ENCODE measurements at places on chromosomes 4 and X.

DNA sequence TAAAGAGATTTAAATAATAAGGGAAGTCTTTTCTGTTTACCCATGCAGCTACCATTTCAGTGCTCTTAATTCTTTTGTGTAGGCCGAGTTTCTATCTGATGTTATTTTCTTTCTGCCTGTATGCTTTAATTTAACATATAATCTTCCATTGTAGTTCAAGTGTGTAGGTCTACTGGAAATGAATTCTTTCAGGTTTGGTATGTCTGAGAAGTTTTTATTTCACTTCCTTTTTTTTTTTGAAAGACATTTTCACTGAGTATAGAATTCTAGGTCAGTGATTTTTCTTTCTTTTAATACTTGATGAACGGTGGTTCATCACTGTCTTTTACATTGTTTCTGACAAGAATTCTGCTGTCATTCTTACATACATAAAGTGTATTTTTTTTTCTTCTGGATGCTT is 42.1 kb downstream of the VAMP7 start:
- DNase-seq: no peak

GRCh38 chr4:64174247-64174882 is 234.9 kb downstream of the TECRL start:
- DNase-seq: no peak

GRCh38 chrX:88526385-88526784 is 220.6 kb upstream of the CPXCR1 start:
- no peak for DNase-seq

DNA sequence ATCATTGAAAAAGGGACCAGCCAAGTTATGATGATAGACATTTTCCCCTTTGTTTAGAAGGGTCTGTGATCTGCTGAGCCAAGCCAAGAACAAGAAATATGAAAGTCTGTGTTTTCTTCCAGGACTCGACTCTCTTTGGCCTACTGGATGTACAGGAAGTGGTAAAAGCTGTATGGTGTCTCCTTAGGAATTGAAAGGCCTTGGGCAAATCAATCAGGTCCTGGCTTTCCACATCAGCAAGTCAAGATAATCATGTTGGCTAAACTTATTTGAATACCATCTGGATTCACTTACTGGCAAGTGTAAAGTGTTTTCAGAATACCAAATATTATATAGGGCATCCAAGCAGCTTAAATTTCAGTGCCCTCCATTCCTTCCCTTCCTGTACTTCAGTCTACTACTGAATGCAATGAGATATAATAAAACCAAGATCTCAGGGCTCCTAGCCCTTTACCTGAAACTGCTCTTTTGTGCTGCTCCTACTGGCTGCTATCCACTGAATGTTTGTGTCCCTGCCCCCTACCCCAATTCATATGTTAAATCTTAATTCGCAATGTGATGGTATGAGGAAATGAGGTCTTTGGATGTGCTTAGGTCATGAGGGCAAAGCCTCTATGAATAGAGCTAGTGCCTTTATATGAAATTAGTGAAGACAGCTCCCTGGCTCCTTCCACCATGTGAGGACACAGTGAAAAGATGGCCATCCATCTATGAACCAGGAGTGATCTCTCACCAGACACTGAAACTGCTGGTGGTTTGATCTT is 578.0 kb downstream of the SPRY1 start:
- DNase-seq: no peak

GRCh38 chrX:105773801-105774200 is 48.5 kb upstream of the NRK start:
- no peak for DNase-seq

DNA sequence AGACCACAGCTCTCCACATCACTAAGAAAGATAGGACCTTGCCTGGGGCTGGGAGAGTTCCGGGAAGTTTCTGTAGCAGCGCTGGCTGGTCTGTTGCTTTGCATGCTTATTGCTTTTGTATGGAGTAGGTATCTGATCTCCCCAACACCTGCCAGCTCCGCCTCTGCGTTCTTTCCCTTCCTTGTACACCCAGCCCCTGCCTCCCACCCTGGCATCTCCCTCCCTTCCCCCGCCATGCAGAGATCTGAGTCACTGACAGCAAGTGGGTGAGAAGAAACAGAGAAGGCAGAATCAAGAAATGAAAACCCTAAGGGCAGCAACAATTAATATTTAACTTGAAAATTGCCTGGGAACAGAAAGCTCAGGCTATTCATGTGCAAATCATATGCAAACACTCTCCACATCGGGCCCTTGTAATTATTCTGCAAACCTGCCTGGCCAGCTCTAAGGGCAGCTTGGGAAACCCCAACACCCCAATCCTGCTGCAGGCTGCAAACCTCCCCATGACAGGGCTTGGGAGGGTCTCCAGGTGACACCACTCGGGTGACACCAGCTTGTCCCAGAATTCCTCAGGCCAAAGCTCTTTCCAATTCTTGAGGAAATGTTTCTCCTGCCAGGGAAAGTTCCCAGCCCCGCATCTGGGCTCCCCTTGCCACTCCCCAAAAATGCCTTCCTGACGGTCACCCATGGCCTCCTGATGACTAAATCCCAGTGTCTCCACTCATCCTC is 257.2 kb downstream of the FBXW7 start:
- DNase-seq: no peak

DNA sequence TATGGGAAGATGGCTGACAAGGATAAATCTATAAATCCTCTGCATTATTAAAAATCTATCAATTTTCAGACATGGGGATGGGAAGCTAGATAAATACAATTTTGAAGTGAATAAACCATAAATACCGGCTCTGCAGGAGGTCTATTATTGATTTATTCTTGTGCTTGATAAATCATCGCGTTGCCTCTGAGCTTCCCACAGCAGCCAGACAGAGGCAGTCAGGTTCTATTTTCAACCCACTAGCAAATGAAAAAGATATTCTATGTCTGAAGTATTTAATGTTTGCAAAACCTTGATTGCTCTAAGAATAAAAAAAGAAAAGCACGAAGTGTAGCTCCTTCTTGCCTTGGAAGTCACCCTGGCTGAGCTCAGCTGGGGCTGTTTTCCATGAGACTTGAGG is 216.2 kb downstream of the DHRSX start:
- no peak for DNase-seq

DNA sequence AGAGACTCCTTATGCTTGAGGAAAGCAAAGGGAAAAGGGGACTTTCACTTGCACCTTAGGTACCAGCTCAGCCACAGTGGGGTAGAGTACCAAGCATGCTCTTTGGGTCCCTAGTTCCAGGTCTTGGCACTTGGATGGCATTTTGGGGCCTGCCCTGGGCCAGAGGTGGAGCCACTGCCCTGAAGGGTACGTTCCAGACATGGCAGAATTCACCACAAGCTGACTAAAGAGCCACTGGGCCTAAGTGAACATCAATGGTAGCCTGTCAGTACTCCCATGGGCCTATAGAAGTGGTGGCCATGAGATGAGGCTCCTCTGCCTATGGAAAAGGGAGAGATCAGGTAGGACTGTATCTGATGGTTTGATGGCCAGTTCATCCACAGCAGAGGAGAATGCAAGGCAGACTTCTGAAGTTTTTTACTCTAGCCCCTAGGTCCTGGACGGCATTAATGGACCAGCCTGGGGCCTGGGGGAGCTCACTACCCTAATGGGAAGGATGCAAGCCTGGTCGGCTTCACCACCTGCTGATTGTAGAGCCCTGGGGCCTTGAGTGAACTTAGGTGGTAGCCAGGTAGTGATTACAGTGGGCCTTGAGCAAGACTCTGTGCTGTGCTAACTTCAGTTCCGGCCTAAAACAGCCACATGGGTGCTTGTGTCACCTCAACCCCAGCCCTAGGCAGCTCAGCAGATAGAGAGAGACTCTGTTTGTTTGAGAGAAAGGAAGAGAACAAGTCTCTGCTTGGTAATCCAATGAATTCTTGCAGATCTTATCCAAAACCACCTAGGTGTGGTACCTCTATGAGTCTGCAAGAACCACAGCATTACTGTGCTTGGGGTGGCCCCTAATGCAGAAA is 19.8 kb upstream of the HSFX4 start:
- DNase-seq: no peak

Measured in activated CD4-positive, alpha-beta T cell treated with anti-CD3 and anti-CD28 coated beads, Interleukin-2, amount 50 U/mL, for 24 hours (primary cell).